Caco-2 (cell line): ENCODE measurements at places on chromosomes 6 and 20.

DNA sequence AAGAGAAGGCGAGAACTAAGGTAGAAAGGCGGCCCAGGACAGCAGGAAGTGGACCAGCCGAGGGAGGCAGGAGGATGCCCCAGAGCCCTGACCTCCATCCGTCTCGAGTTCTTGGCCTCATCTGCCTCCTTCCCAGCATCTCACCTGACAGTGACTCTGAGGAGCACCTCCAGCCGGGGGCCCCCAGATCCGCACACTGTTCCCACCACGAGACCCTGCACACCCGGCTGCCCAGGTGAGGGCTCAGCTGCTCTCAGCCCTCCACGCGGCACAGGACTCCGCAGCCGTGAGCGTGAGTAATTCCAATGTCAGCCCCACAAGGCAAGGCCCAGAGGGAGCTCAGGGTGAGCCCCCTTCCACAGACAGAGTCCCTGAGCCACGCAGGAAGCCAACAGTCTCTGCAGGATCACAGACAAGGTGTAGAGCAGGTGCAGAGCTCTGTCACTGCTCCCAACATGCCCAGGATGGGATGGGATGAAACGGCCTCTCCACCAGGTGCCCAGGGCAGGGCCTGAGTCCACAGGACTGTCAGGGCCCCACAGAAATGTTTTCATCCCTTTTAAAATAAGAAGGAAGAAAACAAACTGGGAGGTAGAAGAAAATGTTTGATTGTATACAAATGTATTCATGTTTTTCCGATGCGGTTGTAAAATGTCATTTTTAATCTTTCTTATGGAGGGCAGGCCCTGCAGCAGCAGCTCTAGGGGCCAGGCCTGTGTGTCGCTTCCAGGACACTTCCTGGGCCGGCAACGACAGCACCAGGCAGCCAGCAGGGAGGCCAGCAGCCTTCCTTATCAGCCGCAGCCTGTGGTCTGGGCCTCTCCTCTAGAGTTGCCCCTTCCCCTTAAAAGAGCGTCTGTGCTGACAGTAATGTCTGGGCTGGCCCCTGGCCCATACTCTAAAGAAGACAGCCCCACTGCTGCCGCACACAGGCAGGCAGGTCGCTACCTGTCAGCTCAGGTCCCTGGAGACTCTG is 66.9 kb downstream of the DLL1 start:
- DNase-seq, result no peak

GRCh38 chr20:32610472-32611218 is 25.5 kb upstream of the NOL4L start:
- DNase-seq, result no peak

- no peak for DNase-seq
Observed at GRCh38 chr20:42959996-42960395, 229.7 kb downstream of the PTPRT start.

- DNase-seq, result no peak
Observed at GRCh38 chr20:17661121-17661744, 20.8 kb downstream of the RRBP1 start.

DNA sequence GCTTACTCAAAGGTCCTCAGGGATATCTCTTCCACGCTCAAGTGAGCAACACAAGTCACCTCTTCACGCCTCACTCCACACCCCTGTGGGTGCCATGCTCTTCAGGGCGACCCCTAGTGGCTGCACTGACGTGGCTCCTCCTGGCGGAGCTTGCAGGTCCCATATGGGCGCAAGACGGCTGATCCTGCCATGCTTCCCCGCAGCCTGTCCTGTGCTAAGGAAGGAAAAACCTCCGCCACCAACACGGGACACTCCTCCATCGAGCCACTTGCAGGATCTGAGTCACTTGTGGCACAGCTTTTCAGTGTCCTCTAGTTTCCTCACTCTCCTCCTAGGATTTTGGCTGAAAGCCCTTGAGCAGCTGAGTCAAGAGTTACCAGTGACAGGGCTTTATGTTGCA is 90.7 kb downstream of the KHDC1L start:
- DNase-seq, result peak; percentile 57

- no peak for DNase-seq
Observed at GRCh38 chr6:39296745-39297640, 17.2 kb downstream of the KCNK17 start.

DNA sequence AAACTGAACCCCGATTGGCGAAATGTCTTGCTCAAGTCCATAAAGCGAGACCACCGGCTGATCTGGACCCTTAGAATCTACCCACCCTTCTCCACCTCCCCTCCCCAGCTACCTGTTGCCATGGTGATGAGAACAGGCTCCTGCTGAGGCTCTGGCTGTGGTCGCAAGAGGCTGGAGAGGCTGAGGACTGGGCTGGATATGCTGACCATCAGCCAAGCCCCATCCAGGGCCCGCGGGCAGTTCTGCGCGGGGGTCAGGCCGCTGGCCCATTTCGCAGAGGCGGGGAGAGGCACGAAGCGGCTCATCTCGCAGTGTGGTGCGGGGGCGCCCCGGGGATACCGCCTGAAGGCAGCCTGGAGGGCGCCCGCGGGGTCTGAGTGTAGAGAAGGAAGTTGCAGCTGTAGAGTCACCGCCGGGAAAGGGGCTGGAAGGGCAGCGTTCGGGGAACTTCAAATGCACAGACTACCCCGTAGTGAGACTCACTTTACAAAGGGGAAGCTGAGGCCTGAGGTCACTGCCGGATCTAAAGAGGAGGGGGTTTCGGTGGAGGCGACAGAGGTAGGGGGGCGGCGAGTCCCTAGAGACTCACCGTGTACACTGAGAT is 671 bp downstream of the TAPBP start:
- DNase-seq, result peak; percentile 47

GRCh38 chr20:45407067-45407745 is 883 bp upstream of the DBNDD2 start:
- no peak for DNase-seq

DNA sequence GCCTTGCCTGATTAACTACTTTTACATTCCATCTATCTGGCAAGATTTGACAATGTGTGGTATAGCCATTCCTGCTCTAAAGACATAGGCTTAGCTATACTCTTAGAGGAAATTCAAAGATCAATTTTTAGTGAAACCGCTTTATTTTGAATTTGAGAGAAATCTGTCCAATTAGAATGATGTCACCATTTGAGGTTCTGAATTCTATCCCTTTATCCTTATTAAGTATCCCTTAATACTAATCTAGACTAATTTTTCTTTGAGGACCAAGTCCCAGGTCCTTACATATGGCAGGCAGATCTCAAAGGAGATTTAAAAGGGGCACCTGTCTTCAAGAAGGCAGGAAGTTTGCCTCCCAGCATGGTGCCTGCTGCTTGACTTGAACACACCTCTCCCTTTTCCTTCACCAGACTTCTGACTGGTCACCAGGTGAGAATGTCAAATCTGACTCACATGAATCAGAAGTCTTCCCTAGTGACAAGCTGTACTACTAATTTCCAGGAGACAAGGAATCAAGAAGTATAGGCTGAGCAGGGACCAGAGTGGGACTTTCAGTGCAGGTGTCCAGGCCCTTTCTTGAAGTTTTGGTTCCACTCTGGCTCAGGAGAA is 15.0 kb upstream of the MRAP2 start:
- no peak for DNase-seq

DNA sequence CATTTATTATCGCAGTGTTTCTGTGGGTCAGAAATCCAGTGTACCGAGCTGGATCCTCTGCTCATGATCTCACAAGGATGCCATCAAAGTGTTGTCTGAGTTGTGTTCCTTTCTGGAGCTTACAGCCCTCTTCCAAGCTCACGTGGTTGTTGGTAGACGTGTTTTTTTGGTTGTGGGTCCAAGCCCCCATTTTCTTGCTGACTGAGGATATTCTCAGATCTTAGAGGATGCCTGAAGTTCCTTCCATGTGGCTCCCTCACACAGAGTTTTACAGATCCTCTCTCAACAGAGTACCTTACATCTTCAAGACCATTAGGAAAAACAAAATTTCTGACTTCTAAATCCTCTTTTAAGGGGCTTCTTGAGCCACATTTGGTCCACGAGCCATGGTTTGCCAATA is 78.1 kb downstream of the TINAG start:
- no peak for DNase-seq

DNA sequence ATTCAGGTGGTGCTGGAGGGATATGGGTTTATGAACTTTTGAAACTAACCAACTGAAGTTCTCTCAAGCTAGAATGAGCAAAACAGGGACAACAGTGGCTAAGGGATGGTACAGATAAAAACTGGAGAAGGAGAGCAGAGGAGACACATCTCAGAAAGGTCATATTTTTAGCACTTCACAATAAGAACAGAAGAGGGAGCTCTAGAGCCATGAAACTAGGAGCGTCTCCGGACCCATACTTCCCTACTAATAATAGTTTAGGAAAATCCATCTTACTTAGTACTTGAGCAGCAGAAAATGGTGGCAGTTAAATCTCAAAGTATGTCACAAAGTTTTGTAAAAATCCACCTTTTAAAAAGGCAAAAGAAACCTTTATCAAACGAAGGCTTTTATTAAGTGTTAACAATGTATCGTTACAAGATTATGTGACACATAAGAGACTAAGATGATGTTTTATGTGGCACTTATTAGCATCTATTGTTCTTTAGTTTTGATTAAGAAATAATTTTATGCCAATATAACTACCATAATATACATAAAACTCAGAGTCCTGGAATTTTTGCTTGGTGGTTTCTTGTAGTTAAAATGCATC is 278.6 kb downstream of the TBC1D32 start:
- no peak for DNase-seq

- DNase-seq, result no peak
Observed at GRCh38 chr20:48608756-48609155, 219.0 kb downstream of the PREX1 start.

DNA sequence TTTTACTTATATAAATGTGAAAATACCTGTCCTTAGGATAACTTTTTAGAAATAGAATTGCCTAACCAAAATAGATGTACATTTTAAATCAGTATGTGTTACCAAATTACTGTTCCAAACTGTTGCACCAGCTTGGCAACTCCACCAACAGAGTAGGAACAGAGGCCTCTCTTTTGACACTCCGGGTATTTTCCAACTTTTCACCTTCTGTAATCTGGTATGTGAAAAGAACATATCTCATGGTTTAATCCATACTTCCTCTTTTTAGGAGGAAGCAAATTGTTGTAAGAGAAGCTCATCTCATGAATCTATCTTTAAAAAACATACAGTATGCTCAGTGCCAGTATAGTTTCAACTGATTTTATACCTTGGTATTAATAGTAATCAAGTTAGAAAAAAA is 24.9 kb downstream of the RNF144B start:
- DNase-seq, result no peak

GRCh38 chr6:35694462-35694861 is 5.7 kb upstream of the FKBP5 start:
- no peak for DNase-seq

DNA sequence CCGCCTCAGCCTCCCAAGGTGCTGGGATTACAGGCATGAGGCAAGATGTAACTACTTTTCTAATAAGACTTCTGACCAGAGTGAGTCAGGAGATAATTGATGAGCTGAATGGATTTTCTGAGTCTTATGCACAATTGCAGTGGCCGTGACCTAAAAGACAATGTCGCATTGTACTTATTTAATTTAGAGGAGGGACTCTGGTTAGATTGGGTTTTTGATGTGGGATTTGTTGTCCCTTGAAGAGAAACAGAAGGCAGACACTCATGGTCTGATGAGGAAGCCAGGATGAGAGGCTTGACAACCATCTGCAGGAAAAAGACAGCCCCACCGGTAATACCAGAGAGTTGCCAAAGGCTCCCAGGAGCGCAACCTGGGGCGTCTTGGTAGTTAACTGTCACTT is 68.0 kb downstream of the ISM1 start:
- no peak for DNase-seq

DNA sequence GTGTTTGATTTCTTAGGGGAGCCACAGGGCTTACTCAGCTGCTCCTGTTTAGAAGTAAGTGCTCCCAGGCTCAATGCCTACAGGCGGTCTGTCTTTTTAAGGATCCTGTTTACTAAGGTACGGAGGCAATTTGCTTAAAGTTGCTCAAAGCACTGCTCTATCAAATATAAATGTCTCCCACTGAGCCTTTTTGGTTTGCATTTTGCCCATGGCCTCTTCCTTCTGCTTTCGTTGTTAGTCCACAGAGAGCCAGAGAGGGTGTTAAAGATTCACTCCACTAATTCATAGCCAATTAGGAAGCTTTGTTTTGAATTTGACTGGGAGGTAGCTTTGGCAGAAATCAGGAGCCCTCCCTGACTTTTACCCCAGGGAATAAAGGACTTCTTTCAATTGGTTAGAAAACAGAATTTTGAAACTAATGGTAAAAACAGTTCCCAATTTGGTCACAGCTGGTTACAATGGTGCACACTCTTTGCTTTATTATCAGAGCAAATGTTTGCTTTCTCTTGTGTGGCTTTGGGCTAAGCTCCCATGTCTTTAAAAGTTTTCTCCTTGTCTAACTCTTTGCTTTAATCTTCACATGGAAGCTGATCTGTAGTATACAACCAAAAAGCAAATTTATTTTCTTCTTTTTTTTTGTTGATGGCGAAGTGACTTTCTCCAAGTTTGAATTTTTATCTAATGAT is 126.2 kb downstream of the IMPG1 start:
- no peak for DNase-seq

GRCh38 chr6:130159956-130160355 is 62.8 kb downstream of the SAMD3 start:
- no peak for DNase-seq

DNA sequence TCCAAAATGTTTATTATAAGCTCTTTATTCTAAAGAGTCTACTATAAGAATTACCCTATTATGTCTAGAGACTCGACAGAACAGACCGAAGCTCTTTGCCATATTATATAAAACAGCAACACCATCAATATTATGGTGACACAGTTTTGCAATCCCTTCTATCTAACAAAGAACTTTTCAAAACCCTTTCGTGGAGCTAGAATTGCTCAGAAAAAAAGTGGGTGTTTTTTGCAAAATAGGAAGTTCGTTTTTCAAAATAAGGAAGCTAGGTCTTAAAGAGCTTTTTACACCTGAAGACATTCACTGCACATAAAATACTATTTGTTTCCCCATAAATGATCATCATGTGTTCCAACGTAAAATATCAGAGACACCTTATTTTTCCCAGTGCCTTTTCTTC is 240.0 kb downstream of the FOXC1 start:
- DNase-seq, result no peak

DNA sequence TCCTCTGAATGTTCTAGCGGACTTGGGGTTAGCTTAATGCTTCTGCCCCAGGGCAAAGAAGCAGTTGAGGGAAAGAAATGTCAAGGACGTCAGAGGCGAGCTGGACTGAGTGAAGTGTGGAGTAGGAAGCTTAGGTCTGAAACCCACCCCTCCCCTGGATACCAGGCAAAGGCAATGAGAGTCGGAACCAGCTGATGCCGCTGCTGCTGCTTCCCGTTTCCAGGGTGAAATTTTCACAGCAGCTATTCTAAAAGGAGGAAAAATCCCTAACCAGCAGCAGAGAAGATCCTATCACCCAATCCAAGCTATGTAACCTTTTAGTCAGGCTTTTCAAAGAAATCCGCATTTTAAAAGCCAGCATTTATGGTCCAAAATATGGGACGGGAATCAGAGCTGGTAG is 564.3 kb downstream of the LMBRD1 start:
- DNase-seq, result no peak

- no peak for DNase-seq
Observed at GRCh38 chr6:159203304-159204005, 34.3 kb downstream of the FNDC1 start.
